Posterior cingulate gyrus (tissue), 11 donors: ENCODE measurements at places on chromosomes 5 and 9.

DNA sequence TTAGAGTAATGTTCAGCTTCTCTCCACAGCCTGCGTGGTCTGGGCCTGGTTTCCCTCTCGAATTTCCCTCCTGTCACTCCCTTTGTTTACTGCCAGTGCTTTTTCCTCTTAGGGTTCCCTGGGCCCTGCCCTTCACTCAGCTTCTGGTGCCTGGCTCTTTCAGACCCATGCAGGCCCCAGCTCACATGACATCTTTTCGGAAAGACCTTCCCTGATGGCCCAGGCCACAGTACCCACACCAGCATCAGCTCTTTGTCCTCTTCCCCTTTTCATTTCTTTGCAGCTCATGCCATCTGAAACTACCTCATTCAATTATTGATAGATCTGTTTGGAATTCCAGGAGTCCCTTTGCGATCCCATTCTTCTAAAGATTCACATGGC is 68.1 kb upstream of the ABL1 start:
- no peak for DNase-seq

- no peak for DNase-seq
These were observed 143.8 kb downstream of the MAST4 start for GRCh38 chr5:66739951-66740350.

DNA sequence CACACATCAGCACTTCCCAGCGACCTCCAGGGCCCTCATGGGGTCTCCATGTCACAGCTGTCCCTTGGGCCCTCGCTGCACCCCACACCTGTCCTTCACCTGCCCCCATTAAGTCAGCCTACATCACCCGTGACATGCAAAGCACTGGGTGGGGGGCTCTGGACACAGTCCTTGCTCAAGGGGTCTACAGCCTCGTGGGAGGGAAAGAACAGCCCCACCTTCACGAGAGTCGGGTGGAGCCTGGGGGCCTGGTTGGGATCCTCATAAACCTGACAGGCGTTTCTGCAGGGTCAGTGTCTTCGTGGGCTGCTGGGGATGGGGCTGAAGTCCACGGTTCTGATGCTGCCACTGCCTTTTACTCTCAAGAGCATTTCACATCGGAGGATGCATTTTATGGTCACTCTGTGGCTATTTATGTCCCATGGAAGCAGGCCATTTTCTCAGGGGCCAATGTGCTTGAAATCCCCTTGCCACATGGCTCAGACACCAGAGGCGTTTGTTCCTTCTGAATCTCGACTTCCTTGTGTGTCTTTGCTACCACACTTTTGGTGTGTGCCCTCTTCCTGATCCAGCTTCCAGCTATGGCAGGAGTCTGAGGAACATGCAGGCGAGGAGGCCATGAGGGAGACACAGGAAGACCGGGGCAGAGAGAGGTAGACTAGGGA is at the start of gene OR2V1:
Gene OR2V1 (minus strand): TSS at position 338 of the 665 bp plus-strand sequence. CDS start 5,865 bp downstream, outside the sequence.
- no peak for DNase-seq

DNA sequence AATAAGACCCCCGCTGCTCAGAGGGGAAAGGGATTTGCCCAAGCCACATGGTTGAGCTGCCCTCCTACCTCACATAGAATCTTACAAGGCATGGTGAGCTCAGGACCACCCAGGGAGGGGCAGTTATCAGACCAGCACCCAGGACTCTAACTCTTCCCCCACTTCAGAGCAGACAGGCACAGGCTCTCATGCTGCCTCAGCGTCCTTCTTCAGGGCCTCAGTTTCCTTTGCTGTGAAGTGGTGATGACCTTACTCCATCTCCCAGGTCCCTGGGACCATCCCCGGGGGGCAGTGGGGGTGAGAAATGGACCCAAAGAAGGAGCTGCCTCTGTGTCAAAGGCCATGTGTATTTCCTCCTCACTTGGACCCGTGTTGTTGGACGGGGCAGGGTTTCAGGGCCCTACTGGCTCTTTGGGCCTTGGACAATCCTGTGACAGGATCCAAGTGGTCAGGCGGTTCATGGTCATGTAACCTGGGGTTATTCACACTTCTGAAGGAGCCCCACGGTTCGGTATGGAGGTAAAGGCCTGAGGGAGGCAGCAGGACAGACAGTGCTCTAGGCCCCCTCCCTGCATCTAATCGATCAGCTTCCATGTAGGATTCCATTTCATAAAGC is 31.7 kb upstream of the CSF1R start:
- peak; percentile 46 for DNase-seq

DNA sequence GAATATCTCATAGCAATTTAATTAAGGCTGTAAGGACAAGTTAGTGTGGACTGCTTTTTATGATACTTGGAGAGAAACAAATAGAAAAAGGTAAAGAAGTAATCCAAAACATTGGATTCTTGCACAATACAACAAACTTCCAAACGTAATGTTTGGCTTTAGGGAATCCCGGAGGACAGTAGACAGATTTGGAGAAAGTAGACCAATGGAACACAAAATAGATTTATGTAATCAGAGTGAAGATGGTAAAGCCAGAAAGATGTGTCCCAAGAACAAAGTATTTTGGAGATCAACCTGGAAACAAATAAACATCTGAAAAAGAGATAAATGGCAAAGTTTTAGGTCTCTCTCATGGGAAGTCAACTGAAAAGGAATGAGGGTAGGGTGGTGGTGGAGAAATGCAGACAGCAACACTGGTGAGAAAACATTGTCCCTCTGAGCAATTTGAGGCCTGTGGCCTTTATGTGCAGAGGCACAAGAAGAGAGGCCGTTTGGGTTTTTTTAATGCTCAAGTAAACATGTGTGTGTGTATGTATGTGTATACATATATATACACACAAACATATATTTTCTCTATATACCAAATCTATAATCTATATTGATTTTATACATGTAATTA is 620.6 kb downstream of the PDE4D start:
- no peak for DNase-seq

- no peak for DNase-seq
These were observed 25.7 kb downstream of the LRRTM2 start for GRCh38 chr5:138849439-138849838.

DNA sequence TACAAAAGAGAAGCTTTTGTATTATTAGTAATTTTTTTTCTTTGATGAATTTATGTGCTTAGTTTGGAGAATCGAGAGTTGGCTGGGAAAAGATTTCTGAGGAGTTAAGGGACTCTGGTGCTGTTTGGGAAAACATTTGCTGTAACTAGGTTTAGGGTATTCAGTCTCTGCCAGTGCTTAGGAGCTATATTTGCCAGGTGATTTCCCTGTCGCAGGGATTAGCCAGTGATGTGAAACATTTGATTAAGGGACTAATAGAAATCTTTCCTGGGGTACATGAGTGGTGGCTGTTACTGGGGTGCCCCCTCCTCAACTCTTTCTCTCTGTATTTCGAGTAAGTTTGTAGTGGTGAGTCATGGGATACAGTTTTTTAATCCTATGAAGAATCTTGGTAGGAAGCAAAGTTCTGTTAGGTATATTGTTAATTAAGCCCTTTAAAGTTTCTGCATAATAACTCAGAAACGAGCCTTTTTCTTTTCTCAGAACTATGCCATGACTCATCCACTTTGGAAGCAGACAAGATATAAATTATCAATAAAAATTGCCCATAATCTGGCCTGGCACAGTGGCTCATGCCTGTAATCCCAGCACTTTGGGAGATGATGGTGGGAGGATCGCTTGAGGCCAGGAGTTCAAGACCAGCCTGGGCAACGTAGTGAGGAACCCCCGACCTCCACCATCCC is 18.6 kb downstream of the RGMB start:
- DNase-seq, result no peak

DNA sequence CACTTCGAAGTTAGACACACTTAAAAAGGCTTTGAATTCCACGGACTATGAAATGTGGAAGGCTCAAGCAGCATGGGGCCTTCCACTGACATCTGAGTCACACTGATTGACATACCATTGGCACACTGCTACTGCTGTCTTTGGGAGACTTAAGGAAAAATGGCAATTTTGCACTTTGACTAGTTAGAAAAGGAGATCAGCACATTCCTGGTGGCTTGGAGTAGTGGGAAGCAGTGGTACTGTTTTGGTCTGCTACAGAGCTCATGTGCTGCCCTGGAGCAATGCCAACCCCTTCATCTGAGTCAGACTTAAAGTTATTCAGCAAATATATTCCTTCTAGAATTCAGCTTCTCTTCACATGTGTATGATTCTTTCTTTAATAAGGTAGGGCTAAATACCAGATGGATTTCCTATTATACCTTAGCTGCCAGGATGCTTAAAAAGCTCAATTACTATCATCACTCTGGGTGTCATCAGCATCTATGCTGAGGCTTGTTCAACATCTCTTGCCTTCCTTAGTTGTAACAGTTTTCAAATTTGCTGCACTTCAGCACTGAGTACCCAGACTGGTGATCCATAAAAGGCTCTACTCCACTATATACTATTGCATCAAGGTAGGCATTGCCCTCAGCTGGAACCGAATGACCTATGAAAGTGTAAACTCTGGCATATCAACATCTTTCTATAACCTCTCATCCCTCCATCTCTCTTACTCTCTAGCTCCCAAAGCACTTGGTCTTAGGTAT is 42.3 kb upstream of the MOCS2 start:
- no peak for DNase-seq

DNA sequence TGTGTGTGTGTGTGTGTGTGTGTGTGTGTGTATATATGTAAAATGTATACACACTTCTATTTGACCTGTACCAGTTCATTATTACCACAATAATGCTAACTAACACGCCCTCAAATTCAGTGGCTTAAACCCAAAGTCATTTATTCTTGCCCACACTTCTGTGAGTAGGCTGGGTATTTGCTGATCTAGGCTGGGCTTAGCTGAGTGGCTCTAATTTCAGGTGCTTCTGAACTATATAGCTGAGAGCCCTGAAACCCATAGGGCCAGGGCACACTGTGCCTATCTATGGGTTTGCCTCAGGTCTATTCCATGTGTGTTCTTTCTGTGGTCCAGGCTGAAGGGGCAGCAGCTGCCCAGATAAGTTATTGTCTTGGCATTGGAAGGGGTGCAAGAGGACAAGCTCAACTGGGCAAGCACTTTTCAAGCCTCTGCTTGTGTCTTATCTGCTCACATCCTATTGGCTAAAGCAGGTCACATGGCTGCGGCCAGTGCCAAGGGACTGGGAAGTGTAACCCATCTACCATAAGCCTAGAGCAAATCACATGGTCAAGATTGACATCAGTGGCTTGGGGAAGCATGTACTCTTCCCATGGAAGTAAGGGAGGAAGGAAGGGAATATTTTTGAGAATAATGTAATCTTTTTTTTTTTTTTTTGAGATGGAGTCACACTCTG is 139.9 kb downstream of the PALM2AKAP2 start:
- DNase-seq, result no peak

- no peak for DNase-seq
These were observed 214.6 kb downstream of the CD180 start for GRCh38 chr5:66982056-66982387.

DNA sequence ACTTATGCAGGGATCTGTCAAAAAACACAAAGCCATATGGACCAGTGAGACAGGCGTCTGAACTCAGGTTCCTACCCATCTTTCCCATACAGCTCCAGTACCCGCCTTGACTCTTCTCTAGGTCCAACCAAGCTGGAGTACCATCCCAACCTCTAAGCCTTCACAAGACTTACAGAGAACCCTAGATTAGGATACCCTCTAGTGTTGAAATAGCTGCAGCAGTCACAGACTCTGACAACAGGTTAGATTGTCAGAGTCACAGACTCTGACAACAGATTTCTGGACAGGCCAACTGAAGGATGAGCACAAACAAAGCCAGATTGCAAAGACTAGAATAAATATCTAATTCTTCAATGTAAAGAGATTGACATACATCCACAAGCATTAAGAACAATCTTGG is 266.1 kb downstream of the GRIA1 start:
- no peak for DNase-seq

GRCh38 chr5:29702875-29703274 is 1490.6 kb upstream of the CDH6 start:
- DNase-seq, result no peak

DNA sequence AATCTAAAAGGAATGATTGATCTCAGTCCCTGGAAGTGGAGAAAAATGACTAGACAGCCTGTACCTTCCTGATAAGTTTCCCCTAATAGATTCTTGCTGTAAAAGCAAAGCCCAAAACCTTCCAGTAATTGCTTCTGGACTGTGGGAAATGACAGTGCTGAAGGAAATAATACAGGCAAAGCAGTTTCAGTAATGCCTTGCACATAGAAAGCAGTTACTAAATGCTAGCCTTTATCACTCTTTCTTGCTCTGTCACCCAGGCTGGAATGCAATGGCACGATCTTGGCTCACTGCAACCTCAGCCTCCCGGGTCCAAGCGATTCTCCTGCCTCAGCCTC is 50.3 kb downstream of the MAP1B start:
- DNase-seq, result no peak

GRCh38 chr9:75695921-75696320 is 194.6 kb upstream of the PCSK5 start:
- no peak for DNase-seq

- DNase-seq, result no peak
These were observed 26.4 kb downstream of the ZNF366 start for GRCh38 chr5:72480841-72481240.

DNA sequence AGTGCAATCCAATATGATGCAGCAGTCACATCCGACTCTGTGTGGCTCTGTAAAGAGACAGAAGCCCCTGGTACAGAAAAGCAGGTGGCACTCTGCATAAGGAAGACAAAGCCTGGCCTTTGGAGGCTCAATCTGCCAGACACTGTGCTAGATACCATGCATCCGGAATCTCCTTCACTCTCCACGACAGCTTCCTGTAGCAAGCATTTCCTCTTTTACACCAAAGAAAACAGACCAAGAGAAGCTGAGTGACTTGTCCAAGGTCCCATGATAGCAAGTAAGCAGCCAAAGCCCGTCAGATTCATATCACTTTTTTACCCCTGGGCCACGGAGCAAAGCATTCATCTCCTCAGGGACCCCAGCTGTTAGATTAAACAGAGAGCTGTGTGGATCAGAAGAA is 64.2 kb upstream of the SMIM23 start:
- no peak for DNase-seq
